ENCODE measurements at places on chromosomes 1 and 21.
A peak's percentile ranks its signal among the peaks of the same experiment; 100 is the strongest.

GRCh38 chr21:32135401-32136363 is 143.2 kb downstream of the MIS18A start:
- peak; percentile 53 for DNase-seq

DNA sequence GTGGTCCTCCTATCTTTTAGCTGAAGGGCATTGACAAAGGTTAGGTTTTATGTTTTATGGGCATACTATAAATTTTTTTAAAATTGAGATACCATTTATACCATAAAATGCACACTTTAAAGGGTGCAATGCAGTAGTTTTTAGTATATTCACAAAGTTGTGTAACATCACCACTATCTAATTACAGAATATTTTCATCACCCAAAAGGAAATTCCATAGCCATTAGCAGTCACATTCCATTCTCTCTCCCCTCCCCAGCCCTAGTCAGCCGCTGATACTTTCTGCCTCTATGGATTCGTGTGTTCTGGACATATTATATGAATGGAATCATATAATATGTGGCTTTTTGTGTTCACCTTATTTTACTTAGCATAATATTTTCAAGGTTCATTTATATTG is 135.8 kb upstream of the B3GALT2 start:
- peak; percentile 46 for DNase-seq

DNA sequence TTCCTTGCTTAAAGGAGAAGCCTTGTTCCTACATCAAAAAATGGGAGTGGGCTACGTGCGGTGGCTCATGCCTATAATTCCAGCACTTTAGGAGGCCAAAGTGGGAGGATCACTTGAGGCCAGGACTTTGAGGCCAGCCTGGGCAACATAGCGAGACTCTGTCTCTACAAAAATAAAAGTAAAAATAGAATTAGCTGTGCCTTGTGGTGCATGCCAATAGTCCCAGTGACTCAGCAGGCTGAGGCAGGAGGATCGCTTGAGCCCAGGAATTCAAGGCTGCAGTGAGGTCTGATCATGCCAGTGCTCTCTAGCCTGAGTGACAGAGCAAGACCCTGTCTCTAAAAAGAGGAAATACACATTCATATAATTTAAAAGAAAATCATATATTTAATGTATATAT is 127.1 kb downstream of the C1orf21 start:
- peak; percentile 75 for DNase-seq

DNA sequence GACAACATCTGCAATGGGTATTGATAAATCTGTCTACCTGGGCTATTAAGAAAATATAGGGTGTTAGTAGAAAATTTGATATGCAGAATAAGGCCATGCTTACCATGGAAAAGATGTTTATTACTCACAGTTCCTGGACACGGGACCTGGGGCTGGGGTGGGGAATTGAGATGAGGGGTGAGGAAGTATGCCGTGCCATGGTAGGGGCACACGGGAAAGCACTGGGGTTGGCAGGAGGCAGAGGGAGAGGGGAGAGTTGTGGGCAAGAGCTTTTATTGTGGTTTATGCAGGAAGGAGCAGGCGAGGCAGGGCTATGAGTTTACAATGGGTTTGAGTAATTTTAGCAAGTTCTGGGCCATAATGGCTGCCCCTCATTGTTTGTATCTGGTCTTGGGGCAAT is 493.8 kb downstream of the SIPA1L2 start:
- DNase-seq = no peak

GRCh38 chr1:33973799-33974545 is 110.1 kb downstream of the HMGB4 start:
- DNase-seq = no peak

DNA sequence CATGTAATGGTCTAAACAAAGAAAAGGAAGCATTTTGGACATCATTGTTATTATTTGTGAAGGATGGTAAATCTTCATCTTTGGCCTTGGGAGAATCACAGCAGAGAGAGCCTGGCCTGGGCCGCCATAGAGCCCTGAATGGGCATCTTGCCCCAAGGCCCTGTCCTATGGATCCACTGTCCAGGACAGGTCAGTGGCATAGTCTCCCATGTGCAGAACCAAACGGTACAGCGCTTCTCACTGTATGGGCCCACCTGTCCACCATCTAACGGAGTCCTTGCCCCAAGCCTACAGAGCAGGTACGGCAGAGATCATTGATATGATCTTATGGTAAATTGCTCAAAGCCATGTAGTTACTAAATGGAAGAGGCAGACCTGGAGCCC is 185.7 kb downstream of the FOXD2 start:
- DNase-seq = no peak

GRCh38 chr1:46171351-46171750 is 3.5 kb upstream of the TSPAN1 start:
- no peak for DNase-seq

DNA sequence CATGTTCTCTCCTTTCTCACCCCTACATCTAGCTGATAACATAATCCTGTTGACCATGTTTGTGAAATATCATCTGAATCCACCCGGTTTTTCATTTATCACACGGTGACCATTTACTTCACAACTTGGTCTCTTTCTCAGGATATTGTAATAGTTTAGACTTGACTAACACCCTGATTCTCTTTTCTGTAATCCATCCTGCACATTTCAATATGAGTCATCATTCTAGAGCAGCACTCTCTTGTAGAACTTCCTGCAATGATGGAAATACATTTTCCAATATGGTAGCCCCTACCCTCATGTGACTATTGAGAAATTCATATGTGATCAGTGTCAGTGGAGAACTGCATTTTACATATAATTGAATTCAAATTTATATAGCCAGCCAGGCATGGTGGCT is 2.3 kb upstream of the JAM2 start:
- no peak for DNase-seq

- peak; percentile 64 for DNase-seq
These were observed 115.6 kb upstream of the SLC45A1 start for GRCh38 chr1:8202182-8202905.

- DNase-seq = no peak
These were observed 3.0 kb downstream of the HSD3B1 start for GRCh38 chr1:119510046-119510445.

- no peak for DNase-seq
These were observed 3.2 kb downstream of the SLAMF6 start for GRCh38 chr1:160519642-160520435.

DNA sequence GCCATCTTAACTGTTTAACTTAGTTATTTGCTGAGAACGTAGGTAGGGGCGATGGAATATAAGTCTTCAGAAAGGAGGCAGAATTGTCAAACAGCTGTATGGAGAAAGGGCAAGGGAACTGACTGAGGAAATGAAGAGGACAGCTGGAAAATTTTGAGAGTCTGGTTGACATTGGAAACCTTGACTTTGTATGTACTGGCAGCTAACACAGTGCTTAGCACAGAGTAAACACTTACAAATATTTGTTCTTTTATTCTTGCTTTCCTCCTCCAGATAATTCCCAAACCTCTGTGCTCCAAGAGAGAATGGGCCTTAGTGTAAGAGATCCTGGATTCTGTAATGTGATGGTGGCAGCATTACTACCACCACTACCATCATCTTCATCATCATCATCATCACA is 91.3 kb downstream of the ZSCAN20 start:
- no peak for DNase-seq

DNA sequence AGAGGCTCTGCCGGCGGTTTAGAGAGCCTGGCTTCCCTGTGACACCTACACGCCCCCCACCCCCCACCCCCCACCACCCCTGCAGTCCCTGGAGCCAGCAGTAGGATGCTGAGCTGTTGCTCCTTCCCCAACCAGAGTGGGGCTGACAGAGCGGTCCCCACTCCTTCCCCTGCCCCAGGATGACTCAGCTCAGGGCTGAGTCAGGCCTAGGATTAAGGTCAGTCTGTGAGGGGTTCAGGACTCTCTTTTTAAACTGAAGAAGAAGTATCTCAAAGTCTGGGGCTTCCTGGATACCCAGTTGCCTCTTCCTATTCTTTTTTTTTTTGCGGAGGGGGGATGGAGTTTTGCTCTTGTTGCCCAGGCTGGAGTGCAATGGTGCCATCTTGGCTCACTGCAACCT is 19.1 kb downstream of the DMBX1 start:
- no peak for DNase-seq

GRCh38 chr21:42361286-42361685 is 5.0 kb downstream of the TFF1 start:
- DNase-seq = no peak

DNA sequence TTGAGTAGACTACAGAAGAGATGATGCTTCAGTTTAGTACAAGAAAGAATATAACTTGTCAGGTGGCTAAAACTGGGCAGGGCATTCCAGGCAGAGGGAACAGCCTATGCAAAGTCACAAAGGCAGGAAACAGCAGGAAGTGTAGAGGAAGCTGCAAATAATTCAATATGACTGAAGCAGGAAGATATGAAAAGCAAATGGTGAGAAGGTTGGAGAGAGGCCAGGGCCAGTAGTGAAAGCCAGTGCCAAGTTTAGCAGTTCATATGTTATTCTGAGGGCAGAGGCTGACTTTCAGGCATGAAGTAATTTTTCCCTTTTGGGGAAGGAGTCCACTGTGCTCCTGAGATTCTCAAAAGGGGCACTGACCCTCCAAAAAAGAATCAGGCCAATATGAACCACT is 8.0 kb upstream of the YBX1 start:
- DNase-seq = peak; percentile 61

GRCh38 chr1:152442765-152443164 is 28.7 kb upstream of the CRNN start:
- peak; percentile 91 for DNase-seq
